ENCODE measurements at places on chromosomes 4 and X.

DNA sequence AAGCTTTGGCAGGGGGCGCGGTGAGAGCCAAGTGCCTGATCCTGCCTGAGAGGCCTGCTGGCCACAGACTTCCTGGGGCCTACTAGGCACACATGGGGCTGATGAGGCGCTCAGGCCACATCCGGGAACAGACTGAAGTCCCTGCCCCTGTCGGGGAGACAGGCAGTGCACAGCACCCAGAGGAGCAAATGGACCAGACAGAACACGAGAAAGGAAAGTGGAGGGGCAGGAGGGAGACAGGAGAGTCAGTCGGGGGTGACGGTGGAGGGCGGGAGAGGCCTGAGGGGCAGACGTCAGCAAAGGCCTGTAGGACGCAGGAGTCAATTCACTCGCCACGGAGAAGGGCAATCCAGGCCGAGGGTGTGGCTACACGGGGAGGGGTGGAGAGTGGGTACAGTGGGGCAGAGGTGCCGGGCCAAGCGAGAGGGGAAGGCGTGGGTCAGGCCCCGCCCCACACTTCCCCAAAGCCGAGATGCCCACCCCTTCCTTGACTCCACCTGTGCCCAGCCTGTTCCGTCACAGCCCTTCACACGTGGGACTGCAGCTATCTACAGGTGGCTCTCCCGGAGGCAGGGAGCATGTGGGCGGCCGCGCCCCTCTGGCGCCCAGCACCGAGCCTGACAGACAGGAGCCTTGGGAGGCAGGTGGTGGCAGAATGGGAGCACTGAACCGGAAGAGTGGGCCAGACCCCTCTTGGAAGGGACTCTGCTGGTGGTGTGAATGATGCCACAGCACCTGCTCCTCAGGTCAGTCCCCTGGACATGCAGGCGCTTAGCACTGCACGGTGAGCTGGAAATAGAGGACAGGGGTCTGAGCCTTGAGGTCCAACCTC lies 20.5 kb downstream of the NOP14 start:
- no peak for DNase-seq

DNA sequence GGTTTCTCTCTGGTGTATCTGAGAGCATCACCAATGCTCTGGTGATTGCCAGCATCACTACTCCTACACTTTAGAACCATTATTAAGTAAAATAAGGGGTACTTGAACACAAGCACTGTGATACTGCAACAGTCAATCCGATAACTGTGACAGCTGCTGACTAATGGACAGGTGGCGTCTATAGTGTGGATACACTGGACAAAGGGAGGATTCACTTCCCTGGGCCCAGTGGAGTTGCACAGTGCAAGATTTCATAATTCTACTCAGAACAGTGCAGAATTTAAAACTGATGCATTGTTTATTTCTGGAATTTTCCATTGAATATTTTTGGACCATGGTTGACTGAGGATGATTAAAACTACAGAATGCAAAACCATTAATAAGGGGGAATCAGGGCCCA lies 97.8 kb downstream of the SHROOM3 start:
- DNase-seq: no peak

DNA sequence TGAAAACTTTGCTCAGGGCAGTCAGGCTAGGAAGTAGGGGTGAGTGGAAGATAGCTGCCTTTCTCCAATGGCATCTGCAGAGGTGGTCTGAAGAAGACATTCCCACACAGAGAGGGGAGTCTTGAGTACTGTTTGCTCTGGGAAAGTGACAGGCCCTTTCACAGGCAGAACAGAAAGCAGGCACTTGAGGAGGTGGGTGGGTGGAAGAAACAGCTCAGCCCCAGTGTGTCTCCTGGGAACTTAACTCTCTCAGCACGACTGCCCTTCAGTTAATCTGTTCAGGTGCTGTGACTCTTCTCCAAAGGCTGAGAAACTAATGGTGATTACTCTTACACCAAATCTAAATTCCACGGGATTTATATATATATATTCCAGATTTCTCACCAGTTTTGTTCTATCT lies 28.3 kb downstream of the ENOPH1 start:
- no peak for DNase-seq

- DNase-seq: no peak
These were observed 101.7 kb downstream of the CPZ start for GRCh38 chr4:8694226-8694625.

- DNase-seq: no peak
These were observed 288.0 kb upstream of the PPP1R2C start for GRCh38 chrX:43065978-43066377.

DNA sequence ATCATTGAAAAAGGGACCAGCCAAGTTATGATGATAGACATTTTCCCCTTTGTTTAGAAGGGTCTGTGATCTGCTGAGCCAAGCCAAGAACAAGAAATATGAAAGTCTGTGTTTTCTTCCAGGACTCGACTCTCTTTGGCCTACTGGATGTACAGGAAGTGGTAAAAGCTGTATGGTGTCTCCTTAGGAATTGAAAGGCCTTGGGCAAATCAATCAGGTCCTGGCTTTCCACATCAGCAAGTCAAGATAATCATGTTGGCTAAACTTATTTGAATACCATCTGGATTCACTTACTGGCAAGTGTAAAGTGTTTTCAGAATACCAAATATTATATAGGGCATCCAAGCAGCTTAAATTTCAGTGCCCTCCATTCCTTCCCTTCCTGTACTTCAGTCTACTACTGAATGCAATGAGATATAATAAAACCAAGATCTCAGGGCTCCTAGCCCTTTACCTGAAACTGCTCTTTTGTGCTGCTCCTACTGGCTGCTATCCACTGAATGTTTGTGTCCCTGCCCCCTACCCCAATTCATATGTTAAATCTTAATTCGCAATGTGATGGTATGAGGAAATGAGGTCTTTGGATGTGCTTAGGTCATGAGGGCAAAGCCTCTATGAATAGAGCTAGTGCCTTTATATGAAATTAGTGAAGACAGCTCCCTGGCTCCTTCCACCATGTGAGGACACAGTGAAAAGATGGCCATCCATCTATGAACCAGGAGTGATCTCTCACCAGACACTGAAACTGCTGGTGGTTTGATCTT lies 578.0 kb downstream of the SPRY1 start:
- no peak for DNase-seq

- no peak for DNase-seq
These were observed 56.1 kb downstream of the INTS12 start for GRCh38 chr4:105652286-105652888.

DNA sequence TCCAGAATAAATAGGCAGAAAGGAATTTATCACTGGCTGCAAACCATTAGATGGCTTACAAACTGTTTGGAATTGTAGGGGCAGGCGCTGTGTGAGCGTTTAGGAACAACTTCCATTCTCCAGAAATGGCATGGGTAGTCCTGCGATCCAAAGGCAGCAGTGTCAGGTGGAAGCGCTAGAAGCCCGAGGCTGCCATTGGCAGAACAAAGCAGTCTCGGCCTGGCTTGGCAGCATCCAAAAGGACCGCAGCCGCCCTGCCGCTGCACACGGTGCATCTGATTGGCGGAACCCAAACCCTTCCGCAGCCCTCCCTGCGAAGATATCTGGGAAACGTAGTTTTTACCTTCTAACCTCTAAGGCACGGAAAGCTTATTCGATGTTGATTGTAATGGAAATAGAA lies 23.6 kb upstream of the YTHDC1 start:
- DNase-seq: peak; percentile 42

- DNase-seq: no peak
These were observed 23.6 kb downstream of the KLF3 start for GRCh38 chr4:38687571-38688011.

- no peak for DNase-seq
These were observed 2.9 kb downstream of the SORBS2 start for GRCh38 chr4:185809121-185809520.

- no peak for DNase-seq
These were observed 10.9 kb downstream of the NFKB1 start for GRCh38 chr4:102511830-102512605.

DNA sequence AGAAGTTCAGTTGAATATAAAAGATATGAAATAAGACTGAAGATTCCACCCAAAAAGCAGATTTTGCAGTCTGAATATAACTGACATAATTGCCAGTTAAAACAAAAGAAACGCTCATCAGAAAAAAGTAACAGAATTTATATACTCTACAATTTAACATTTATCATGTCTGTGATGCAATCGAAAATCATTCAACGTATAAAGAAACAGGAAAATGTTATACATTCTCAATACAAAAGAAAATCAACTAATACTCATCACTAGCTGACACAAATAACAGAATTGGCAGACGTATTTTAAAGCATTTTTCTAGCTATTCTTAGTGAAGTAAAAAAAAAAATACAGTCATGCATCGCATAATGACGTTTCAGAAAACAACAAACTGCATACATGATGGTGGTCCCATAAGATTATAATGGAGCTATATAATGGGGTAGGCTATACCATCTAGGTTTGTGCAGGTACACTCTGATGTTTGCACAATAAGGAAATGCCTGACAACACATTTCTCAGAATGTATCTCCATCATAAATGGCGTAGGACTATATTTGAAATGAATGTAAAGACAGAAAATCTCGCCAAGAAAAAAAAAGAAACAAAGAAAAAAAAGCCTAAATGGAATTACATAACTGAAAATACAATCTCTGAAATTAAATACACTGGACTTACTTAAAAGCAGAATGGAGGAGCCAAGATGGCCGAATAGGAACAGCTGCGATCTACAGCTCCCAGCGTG lies 34.3 kb downstream of the OR13H1 start:
- DNase-seq: no peak

All from stimulated activated CD8-positive, alpha-beta memory T cell treated with anti-CD3 and anti-CD28 coated beads, Interleukin-15, amount 100 ng/mL, for 48 hours (primary cell).